ENCODE measurements at places on chromosomes 1 and 21.

DNA sequence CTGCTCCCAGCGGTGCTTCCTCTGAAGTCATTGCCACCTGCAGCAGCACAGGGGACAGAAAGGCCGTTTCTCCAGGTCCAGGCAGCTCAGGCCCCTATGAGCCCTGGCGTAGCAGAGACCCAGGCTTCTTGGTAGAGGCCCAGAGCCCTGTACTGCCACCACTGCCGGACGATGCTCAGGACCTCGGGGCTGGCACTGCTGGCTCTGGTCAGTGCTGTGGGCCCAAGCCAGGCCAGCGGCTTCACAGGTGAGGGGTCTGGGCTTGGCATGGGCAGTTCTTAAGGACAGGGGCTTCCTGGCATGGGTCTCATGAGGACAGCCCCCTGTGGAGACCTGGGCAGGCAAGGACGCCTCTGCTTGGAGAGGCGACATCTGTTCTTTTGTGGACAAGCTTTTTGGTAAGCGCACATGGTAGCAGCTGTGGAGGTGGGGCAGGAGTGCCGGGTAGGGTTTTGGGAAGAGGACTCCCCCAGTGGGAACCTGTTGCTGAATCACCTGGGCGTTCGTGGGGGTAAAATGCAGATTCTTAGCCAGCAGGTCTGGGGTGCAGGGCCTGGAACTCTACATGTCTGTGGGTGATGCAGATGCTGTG lies at the start of gene UMODL1:
UMODL1 (plus strand) TSS at position 172 of the 592 bp plus-strand sequence; CDS start at position 172, 0 bp downstream.
- DNase-seq, result no peak

- no peak for DNase-seq
Measured at GRCh38 chr1:62530516-62531154, 66.7 kb upstream of the ANGPTL3 start.

DNA sequence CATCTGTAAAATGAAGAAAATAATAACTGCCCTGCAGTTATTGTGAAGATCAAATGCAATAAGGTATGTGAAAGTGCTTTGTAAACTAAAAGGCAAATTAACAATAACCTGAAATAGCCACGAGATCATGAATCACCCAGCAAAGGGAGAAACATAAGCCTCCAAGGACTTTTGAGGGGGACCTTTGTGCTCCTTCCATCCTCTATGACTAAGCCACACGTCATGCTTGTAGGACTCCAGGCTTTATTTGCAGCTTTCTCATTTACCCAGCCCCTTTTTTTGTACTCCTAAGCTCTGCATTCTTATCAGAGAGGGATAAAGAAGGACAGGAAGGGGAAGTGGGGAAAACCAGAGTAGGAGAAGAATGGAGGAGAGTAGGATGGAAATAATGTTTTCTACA lies 115.1 kb downstream of the PROX1 start:
- DNase-seq, result no peak

DNA sequence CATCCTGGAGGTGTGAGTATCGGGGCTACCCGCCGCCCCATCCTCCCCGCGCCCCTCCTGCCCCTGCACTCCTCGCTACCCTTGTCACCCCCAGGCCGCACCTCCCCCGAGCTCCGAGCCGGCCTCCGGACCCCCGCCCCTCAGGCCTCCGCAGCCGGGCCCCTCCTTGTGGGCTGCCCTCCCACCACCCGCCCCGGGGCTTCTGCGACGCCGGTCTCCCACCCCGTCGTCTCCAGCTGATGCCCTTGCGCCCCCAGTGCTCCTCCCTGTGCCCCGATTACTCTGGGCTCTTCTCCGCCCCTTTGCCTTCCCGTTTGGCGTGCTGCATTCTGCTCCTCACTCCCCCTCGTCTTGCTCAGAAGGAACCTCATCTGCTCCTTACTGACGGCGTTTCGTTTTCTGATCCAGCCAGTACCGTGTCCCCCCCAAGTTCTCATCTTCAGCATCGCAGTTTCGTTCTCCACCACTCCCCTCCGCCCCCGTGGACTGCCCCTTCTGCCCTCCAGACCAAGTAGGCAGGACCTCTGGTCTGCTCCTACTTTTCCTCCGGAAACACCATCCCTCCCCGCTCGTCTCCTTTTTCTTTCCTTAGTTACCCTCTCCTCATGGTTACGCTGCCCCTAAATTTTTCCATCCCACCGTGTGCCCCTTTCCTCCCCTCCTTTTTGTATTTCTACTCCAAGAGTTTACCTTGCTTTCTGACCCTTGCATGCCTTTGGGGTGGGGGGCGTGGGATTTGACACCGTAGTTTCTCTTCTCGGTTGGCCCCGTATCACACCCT lies 841 bp downstream of the SNX27 start:
- DNase-seq, result peak; percentile 33

GRCh38 chr1:2787163-2787911 lies 14.2 kb downstream of the TTC34 start:
- no peak for DNase-seq

- DNase-seq, result no peak
Measured at GRCh38 chr1:85998105-85998855, 158.3 kb downstream of the COL24A1 start.

DNA sequence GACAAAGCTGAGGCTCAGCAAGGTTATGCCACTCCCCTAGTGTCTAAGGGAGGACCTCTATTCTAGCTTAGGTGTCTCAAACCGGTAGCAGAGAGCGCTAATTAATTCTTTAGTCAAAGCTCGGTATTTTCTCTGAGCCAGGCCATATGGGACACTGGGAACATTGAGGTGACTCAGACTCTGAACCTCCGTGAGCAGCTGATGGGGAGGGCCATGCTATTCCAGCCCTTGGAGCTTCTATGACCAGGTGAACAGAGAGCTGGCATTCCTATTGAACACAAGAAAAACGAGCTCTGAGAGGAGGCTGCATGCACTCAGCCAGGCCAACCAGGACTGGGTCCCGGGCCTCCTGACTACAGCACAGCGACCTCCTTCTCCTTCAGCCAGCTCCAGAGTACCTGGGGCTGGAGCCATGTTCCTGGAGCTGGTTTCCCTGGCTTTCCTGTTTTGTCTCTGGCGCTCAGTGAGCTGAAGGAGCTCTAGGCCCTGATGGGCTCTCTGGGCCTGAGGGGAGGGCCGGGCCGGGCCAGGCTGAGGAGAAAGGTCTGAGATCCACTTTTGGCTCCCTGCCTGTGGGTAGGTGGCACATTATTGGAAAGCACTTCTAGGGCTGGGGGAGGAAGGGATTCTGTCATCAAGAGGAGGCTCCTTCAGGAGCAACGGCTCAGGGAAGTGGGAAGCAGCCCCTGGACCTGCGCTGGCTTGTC lies 37.0 kb downstream of the SLC9A1 start:
- DNase-seq, result no peak

- no peak for DNase-seq
Measured at GRCh38 chr1:81678779-81679178, 122.0 kb upstream of the ADGRL2 start.

- no peak for DNase-seq
Measured at GRCh38 chr1:227315629-227316346, 2.5 kb downstream of the CDC42BPA start.

DNA sequence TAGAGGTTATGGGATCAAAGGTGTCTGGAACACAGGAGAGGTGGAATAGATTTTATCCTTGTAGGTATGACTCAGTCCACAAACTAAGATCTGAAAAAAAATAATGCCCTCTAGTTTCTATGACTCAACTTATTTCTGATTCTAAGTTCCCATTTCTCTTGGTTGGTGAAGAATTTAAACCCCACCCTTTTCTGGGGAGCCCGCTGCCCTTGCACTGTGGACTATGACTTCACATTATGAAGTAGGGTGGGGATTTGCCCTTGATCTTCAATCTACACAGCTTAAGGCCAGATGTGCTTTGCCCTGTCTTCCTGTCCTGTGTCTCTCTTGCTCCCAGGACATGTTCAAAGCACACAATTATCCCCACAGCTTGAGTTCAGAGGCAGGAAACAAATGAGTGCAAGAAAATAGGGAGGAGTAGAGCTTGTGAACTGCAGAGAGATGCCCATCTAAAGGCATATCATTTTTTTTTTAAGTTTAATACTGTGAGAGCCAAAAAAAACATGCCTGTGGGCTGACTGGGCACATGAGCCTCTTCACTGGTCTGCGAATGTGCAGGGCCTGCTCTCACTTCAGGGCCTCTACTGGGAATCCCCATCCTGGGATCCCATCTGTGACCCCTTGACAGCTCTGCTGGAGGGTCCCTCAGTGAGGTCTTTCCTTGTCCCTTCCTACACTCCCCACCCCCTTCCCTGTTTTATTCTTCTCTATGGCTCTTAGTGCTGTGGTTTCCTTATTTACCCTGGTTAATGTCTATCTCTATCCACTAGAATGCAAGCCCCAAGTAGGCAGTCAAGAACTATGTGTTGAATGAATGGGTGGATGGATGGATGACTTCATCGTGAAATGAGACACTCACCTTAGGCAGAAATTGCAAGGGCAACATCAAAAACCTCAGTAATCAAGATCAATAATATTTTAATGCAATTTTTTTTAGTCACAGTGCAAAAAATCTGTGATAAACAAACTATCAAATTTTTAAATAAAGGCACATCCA lies 61.5 kb downstream of the CD58 start:
- DNase-seq, result peak; percentile 54

- DNase-seq, result no peak
Measured at GRCh38 chr1:182913401-182913800, 39.6 kb downstream of the SHCBP1L start.

DNA sequence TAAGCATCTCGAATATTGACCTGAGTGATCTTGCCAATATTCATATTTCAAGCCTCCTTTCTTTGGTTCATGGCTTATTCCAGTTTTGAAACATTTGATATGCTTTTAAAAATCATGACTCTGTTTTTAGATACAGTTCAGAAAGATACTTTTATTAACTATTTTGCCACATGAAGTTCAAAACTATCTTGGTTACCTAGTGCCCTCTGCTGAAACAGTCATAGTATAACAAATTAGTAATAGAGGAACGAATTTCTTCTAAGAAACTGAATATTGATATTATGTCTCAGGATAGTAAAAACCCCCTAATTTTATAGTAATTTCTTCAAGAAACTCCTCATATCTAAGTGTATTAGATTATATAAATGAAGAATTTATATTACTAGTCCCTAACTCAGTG lies 52.6 kb upstream of the RC3H1 start:
- no peak for DNase-seq

DNA sequence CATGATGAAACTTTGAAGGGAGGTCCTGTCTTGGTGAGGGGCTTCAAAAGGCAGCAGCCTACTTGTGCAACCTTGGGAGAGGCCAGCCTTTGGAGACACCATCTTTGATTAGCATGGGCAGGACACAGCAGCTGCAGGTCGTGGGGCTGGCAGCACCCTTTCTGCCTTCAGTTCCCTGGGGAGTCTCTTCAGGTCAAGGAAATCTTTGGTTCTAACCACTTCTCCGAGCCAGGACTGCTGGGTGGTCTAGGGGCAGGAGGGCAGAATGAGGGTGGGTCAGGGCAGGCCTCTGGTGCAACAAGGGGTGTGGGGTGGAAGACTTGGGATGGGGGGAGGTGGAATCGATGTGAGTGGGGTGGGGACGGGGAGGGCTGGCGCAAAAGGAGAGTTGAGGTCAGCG lies 269.7 kb downstream of the FOXD2 start:
- no peak for DNase-seq

DNA sequence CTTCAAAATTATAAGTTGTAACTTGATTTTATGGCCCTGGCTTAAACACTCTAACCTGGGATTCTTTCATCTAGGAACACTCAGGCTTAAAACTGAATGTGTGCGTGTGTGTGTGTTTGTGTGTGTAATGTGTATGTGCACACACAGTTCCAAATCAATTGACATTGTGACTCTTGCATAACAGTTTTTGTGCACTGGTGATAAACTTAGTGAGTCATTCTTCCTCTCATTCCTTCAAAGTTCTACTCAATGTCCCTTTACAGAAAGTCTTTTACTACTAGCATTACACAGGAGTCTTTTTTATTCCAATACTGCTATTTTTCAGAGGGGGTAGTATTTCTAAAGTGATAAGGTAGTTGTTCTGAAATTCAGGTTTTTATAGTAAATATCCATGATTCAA lies 943.6 kb downstream of the KCNT2 start:
- DNase-seq, result no peak

DNA sequence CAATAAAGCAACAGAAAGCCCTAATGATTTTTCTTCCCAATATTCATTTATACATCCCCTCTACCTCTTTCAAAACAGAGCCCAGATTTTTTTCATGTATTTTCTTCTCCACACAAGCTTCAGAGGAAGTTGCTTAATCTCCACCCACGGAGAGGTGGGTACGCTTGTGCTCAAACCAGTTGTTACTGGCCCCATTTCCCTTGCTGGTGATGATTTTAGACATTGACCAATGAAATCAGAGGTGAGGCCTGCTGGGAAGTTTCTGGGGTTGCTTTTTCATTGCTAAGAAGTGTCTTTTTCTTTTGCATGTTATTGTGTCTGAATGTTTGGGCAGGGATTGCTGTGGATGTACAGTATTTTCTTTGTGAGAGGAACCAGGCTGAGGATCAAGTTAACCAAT lies 448.1 kb upstream of the B3GALT2 start:
- DNase-seq, result peak; percentile 8

DNA sequence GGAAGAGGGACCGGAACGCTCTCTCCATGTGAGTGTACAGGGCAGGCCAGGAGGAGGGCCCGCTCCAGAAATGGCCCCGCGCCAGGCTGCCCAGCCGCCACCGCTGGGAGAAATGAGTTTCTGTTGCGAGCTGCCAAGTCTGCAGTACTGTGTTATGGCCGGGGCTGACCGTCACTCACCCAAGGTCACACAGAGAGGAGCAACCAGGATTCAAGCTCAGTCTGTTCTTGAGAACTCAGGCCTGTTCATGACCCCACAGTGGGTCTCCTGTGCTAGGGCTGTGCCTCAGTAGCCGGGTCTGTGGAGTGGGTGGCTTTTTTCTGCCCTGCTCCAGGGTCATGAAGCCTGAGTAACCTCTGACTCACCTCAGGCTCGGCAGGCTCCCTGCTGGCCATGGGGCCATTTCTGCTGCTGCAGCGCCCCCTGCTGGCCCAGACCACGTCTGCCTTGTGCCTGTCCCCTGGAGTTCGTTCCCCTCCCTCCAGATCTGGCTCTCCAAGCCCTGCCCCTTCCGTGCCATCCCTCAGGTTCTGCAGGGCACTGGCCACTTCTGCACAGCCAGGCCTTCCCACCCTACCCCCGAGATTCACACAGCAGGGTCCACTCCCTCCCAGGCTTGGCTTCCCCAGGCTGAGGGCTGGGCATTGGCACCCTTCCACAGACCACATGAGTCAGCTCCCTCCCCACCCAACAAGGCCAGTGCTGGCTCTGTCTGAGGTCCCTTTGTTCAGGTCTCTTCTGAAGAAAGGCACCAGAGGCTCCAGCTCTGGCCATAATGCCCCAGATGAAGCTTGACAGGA lies 51.8 kb downstream of the EDN2 start:
- peak; percentile 72 for DNase-seq

DNA sequence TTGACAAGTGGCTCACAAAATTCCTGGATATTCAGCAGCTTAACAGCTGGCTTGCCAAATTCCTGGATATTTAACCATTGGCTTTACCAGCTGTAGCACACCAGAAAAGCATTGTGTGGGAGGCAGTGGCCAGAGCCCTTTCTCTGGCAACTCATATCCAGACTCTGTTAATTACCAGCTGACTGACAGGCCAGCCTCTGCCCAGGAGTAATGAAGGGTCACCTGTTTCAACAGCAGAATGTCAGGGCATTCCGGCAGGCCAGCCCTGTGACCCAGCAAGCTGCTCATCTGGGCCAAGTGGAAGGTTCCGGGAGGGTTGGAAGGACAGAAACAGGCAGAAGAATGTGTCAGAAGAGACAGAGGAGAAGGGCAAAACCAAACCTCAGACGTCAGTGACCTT lies 35.2 kb upstream of the KIRREL1 start:
- DNase-seq, result no peak

GRCh38 chr1:114468710-114469468 lies 42.1 kb downstream of the TRIM33 start:
- DNase-seq, result no peak

- no peak for DNase-seq
Measured at GRCh38 chr1:226939438-226940028, 561 bp upstream of the COQ8A start.

Data from stimulated activated CD4-positive, alpha-beta T cell treated with anti-CD3 and anti-CD28 coated beads, Interleukin-4, amount 100 ng/mL, for 24 hours (primary cell).